ENCODE measurements at places on chromosomes 3 and 15.

- no peak for DNase-seq
Measured at GRCh38 chr3:117843356-117843755, 1133.8 kb downstream of the TUSC7 start.

DNA sequence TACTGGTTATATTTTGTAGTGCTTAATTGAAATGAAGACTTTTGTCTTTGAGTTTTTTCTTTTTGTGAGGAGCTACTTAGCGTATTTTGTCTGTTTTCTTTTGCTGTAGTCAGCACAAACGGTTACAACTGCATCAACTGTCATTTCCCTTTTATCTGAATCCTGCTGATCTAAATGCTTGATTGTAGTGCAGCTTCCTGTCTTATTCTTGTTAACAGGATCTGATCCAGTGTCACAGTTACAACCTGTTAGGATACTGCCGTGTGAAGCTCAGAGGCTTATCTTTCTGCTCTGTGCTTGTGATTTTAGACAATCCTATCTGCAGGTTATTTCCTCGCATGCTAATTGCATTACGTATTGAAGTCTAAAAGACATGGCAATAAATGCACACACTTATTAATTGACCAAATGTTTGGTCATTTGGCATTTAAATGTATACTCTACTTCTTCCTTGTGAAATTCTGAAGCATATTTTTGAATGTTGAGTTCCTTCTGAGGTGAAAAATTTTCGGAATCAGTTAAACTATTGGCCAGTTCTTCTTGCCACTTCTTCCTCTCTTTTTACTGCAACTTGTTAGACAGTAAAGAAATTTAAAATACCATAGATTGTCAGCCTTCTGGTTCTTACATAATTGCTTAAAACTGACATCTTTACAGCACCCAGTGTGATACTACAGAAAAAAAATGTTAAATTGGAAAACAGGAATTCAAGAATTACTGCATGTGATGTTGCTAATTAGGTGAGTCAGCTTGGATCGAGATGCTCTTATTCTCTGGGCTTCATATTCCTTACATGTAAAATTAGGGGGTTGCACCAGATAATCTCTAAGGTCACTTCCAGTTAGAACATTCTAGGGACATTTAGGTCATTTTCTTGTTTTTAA, 168.2 kb downstream of the MBNL1 start:
- no peak for DNase-seq

- DNase-seq: no peak
Measured at GRCh38 chr3:169787791-169788190, 14.6 kb downstream of the MYNN start.

DNA sequence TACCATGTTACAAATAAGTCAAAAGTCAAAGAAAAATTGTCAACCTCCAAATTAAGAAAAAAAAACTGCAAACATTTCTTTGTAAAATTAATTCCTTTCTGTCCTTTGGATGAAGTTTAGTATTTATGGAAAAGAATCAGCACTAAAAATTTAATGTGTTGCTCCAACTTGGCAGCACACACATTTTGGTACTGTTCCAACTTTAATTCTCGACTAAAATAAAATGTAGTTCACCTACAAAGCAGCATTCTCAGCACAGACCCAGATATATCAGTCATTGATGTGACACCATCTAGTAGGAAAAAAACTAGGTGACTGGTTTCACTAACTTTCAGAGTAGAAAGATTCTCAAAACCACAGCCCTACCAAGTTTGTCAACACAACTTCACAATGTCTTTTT, 131.7 kb upstream of the ROBO2 start:
- DNase-seq: no peak

GRCh38 chr15:38733331-38733730, 168.7 kb upstream of the RASGRP1 start:
- no peak for DNase-seq

DNA sequence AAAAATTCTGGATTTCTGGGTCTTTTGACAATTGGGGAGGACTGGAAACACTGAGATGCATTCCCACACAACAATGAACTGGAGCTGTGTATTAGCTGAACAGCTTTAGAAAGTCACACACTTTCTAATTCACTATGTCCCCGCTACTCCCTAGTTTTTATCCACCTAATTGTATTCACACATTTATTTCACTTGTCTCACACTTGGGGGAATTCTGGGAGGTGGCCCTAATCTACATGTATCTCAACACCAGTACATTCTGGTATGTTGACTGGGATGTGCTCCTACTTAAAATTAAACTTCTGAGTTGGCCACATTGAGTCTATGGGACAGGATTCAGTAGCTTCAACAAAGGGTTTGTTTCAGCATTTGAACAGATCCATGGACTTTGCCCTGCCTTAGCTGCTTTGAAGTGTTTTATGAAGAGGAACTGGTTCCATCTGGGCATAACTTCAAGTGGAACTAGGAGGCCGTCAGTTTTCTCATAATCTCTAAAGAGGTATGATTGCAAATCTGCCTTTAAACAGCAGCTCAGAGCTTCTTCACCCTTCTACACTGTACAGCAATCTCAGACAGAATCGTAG, 106.5 kb upstream of the CMC1 start:
- DNase-seq: no peak
